ENCODE measurements at places on chromosomes 6 and 20.

GRCh38 chr20:39039261-39039660, 77.1 kb downstream of the DHX35 start:
- no peak for DNase-seq

GRCh38 chr6:168943231-168943905, 310.3 kb downstream of the THBS2 start:
- DNase-seq = no peak

GRCh38 chr6:156164701-156165452, 612.3 kb upstream of the ARID1B start:
- DNase-seq = no peak

GRCh38 chr20:46558511-46558959, 8.1 kb upstream of the OCSTAMP start:
- DNase-seq = no peak

- DNase-seq = no peak
Measured at GRCh38 chr6:70119218-70119835, 183.6 kb downstream of the COL9A1 start.

- no peak for DNase-seq
Measured at GRCh38 chr6:150576651-150577226, 22.9 kb upstream of the PLEKHG1 start.

DNA sequence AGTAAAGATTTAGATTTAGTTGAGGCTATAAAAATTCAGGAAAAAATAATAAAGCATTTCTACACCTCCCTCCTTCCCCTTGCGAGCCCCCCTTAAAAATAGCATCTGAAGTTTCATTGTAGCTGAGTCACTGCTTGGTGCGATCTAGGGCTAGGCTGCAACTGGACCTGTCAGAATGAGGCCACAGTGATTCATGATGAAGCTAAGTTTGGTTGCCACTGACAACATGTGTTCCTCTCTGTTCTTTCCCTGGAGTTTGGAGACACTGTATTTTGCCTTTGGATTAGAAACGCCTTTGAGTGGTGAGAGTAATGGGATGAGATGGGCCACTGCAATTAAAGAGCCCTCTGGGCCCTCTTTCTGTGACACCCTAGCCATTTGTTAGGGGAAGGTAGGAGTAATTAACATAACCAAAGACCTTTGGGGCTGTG, 334.1 kb downstream of the NRN1 start:
- no peak for DNase-seq

GRCh38 chr20:41234041-41234440, 83.5 kb downstream of the ZHX3 start:
- no peak for DNase-seq
